Sigmoid colon (tissue), 7 donors: ENCODE measurements at places on chromosomes 12 and 14. TPM values are rescaled to one million over a fixed set of nuclear protein-coding genes. Genes with fewer than 3 reads are reported as not detected.

Gene NRIP2
- total RNA-seq, result 1.1 TPM

Gene NEUROD4
- total RNA-seq, result not detected

DNA sequence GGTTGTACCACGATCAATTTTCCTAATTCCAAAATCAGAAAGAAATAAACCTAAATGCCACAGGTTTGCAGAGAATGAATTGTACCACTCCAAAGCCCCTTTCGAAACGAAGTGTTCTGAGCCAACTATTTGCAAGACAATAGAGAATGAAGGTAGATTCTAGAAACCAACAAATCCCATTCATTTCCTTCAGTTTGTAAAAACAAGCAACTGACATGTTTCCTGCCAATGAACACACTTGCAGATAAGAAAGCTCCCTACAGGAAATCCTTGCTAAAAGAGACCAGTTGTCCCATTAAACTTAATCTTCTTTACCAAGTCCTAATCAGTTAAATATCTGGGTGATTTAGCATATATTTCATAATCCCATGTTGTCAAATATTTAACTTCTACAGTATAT is 198.4 kb upstream of the FOXN3 start:
- no peak for DNase-seq

DNA sequence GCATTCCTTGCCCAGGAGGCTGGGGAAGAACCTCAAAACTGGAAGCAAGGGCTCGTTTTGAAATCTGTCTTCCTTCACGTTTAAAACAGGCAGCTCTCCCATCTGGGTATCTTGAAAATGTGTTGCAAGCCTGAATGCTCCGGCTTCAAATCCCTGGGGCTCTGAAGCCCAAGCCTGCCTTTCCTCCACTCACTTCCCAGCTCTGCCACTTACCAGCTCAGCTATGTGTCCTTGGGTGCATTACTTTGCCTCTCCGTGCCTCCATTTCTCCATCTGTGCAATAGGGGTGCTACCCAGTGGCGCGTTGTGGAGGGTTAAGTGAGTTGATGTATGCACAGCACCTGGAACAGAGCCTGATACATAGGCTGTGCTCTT is 97.6 kb downstream of the GCH1 start:
- DNase-seq, result no peak

- DNase-seq, result peak; percentile 17
Observed at GRCh38 chr14:75320196-75320595, 41.6 kb downstream of the FOS start.
